ENCODE measurements at places on chromosomes 6 and 20.

- no peak for DNase-seq
Measured at GRCh38 chr20:16007962-16008361, 565.3 kb downstream of the KIF16B start.

- DNase-seq = no peak
Measured at GRCh38 chr20:17648315-17648646, 33.8 kb downstream of the RRBP1 start.

GRCh38 chr20:35768731-35769664 is 2.8 kb upstream of the PHF20 start:
- DNase-seq = peak; percentile 19

GRCh38 chr20:36736451-36737182 is 9.3 kb downstream of the NDRG3 start:
- DNase-seq = no peak

- no peak for DNase-seq
Measured at GRCh38 chr20:14259689-14260088, 77.7 kb downstream of the FLRT3 start.

DNA sequence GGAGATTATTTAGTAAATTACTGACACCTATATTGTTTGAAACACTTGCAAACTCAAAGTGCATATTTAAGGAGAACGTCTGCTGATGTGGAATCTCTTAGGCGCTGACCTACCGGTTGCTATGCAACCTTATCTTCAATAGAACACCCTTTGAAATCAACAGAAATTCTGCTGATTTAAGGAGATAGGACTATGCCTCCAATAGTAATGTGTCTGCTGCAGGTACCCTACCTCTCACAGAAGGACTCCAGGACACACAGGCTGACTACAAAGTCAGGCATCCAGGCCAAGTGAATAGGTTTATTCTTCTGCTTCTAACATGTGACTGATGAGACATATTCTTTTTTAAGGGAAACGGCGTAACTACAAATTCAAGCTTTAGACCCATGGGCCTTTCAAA is 311.7 kb downstream of the CBLN4 start:
- DNase-seq = no peak

GRCh38 chr6:72553531-72554511 is 68.0 kb upstream of the KCNQ5 start:
- DNase-seq = no peak

GRCh38 chr6:111927321-111927720 is 54.1 kb upstream of the FYN start:
- no peak for DNase-seq

GRCh38 chr20:19257865-19258264 is 45.4 kb downstream of the SLC24A3 start:
- no peak for DNase-seq

DNA sequence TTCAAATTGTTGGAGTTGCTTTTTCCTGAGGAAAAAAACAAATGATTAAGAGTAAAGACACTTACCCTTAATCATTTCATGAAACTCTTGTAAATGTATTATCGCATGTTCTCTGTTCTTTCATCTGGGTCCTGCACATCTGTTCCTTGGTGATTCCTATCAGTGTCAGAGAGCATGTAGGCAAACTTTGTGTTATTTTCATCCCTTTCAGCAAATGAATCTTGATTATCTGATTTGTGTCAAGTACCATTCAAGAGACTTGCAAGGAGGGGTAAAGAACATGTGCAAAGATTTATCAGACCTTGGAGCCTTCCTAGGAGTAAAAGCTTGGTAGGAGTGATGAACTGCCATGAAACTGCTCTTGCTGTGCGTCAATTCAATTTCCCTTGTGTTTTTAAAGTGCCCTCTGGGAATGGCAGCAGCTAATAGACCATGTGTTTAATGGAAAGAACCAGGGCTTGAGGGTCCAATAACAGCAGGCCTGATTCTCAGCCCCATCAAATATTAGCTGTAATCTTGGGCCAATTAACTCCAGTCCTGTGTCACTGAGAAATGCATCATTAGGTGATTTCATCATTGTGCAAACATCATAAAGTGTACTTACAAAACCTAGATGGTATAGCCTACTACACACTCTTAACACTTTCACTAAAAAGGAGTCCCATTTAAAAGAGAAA is 118.9 kb upstream of the CEP85L start:
- DNase-seq = no peak

GRCh38 chr6:1635305-1636010 is 25.7 kb downstream of the FOXC1 start:
- DNase-seq = no peak

- no peak for DNase-seq
Measured at GRCh38 chr20:11776687-11777086, 141.0 kb upstream of the BTBD3 start.

DNA sequence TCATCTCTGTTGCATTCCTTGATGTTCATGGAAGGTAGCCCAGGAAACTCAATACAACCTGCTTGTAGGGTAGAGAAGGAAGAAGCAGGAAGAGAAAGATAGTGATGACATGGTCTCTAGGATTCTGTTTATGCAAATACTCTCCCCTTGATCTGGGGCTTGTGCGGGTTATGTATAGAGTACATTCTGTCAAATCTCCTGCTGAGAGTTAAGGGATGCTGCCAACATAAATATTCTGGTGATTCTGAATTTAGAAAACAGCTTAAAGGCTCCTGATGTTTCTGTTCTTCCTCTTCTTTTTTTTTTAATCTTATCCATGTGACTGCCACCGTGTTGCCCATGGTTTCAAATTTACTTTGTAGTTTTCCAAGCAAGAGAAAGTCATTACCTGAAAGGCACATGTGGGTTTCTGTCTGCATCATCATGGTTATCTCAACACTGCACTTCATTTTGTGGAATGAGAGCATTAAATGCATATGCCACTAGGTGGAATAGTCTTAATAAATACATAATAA is 150.6 kb downstream of the RPS12 start:
- no peak for DNase-seq

DNA sequence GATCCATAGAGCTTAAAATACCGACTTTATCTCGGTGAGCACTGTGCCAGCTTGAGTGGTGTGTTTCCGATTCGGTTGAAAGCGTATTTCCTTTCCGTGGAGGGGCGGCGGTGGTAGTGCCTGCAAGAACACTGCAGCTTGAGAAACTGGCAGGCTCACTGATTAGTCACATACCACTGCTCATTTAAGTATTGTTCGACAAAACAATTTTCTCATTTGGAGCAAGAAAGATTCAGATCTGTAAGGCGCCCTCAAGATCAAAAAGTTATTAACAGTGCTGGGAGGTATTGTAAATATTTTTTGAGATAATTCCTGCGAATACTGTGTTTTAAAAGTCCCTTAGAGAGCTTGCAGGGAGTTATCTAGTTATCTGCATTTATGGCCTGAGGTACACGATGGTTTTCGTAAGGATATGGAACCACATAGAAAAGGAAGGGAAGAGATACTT is 1.3 kb downstream of the MAPK14 start:
- DNase-seq = peak; percentile 56

DNA sequence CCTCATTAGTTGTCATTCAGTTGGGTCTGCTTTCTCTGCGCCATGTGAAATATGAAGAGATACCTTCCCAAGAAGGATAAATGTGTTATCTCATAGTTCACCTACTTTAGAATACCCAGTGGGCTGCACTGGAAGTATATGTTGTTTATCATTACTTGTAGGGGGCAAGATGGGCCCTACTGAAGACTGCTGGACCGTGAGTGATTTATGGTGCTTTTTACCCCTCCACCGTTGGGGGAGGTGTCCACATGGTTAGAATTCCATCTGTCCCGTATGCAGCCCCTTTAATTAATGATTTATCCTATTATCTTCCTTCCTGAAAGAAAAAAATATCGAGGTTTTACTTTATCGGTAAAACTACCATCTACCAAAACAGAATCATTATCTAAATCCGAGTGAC is 97.0 kb downstream of the TSHZ2 start:
- no peak for DNase-seq

GRCh38 chr20:63082308-63082938 is 75.7 kb upstream of the BHLHE23 start:
- no peak for DNase-seq

DNA sequence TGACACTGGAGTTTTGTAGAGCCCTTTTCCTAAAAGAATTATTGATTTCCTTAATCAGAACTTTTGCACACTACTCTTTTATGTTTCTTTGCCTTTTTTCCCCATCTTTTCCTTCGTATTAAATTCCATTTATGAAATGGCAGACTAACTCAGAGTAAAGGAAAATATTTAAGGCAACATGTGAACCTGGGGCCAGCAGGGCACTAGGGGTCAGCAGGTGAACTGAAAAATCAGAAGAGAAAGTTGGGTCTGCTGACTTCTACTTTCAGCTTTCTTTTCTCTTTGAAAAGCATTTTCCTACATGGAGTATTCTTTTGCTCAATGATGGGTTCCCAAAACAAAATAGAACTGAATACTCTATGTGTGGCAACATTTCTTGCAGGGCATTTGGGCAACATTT is 226.6 kb upstream of the EXOC2 start:
- DNase-seq = no peak

DNA sequence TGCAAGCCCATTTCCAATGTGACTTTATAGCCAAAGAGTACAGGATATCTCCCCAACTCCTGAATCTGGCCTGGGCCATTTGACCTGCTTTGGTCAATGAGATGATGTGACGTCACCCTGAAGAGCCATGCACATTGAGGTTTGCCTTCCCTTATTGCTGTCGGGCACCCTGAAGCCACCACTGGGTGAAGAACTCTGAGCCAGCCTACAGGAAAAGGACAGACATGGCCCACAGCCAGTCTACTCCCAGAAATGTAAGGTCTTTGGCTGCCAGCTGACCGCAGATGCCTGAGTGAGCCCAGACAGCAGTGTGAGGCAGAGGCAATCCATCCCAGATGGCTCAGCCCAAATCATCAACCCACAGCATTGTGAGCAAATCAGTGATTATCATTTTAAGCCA is 3.7 kb upstream of the SYNDIG1 start:
- DNase-seq = no peak

DNA sequence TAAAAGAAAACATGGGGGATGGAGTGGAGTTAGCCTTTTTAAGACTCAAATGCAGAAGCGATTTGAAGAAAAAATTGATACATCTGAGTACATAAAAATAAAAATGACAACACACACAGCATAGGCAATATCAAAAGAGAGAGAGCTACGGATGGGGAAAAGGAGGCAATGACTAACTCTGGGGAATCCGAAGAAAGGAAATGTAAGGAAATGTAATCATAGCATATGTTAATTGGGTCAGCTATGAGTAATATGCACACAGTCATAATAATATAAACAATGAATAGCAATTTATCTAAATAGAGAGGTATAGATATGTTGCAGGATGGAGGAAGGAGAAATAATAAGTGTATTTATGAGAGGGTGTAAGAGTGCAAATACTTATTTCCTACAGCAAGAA is 83.4 kb downstream of the NOL4L start:
- no peak for DNase-seq

GRCh38 chr6:7731294-7731693 is 5.4 kb downstream of the BMP6 start:
- DNase-seq = no peak

DNA sequence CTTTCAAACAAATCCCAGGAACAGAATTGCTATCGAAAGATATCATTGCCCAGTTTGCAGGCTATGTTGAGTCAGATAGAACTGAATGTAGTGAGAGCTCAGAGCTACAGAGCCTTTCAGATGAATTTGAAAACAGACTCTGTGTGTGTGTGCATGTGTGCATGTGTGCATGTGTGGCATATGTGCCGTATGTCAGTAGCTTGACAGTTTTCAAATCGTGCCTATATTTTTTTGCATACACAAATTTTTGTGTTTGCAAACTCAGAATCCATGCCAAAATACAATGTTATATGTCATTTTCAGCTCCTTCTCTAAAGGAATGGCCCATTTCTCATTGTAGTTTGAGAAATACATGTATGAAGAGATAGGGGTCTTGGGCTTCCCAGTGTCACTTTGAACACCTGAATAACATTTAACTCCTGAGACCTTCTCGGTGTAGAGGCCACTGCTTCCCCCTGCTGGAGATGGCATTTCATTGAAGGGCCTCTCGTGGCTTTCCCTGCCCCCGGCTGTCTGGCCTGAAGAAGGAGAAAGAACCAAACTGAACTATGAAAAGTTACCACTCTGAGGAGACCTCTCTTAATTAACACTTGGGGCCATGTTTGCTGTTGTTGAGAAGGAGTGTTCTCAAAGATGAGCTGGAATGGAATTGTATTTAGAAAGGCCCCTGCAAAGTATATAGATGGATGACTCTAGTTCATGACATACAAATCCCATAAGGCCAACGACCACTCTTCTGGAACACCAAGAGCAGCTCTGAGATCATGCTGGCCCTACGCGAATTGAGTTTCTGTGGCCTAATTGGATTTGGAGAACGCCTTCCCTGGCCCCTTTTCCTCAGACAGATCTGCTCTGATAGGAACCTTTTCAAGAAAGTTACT is 58.7 kb downstream of the VAPB start:
- DNase-seq = peak; percentile 14

GRCh38 chr6:91710342-91710741 is 1123.5 kb upstream of the MAP3K7 start:
- DNase-seq = no peak

DNA sequence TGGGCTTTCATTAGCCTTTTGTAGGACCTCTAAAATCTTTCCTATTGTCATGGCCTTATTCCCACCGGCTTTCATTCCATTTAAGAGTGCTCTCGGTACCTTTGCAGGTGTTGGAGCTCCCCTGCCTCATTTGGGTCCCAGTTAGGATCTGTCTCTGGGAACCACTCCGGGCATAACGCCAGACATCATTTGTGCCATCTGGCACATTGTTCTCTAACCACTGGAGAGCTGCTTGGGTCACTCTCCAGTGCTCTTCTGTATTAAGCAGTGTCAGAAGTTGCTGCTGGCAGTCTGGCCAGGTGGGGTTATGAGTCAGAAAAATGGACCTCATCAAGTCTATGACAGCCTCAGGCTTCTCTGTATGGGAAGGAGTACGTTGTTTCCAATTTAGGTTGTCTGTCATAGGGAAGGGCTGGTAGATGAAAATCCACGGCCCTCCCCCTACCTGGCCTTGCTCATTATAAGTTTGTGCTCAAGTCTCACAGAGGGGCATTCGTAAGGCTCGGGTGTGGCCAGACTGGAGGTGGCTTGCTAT is 62.9 kb upstream of the MOCS1 start:
- no peak for DNase-seq

- DNase-seq = no peak
Measured at GRCh38 chr20:60054716-60055634, 96.8 kb downstream of the CDH26 start.

DNA sequence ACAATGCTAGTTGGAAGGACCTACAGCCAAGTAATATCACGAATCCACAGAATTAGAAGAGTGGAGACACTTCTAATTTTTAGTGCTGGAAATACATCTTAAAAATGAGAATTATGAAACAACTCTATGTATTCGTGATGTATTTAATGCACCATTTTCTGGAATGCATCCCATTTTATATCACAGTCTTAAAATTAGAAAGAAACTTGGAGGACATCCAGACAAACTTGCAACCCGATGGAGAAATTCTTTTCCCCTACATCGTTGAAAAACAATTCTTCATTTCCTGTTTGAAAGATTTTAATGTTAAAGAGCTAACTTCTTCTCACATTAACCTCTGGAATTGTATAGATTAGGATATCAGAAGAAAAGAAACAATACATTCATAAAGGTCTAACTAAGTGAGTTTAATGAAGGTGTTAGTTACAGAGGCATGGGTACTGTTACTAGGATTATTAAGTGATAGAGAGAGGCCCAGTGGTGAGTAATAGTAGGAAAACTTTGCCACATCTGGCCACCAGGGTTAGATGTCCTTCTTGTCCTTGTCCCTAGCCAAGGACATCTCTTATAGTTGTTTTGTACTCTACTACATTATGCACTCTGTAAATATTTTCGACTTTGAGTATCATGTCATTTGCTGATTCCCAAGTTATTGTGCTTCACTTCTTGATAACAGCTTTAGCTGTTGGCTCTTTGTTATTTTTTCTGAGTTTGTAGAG is 502.4 kb upstream of the PTCHD4 start:
- no peak for DNase-seq

Measured in T-helper 22 cell (primary cell).